GM10248 (cell line): ENCODE measurements at places on chromosomes 4 and X.

- no peak for DNase-seq
Observed at GRCh38 chrX:38881727-38882126, 80.5 kb downstream of the MID1IP1 start.

DNA sequence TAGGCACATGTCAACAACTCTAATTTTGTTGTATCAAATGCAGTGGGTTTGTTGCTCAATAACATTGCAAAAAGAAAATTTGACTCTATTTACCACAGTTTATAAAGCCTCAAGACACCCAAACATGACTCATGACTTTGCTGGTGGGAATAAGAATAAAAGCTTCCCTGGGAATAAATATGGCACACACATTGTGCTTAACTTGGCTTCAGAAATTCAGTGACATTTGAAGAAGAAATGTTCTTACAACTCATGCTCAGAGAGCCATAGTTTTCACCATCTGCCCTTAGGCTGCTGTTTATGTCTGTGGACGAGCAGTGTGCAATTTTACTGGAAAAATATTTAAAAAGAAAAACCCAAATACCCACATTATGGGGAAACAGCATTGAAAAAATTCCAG, 60.9 kb downstream of the SPATA18 start:
- no peak for DNase-seq

- DNase-seq: no peak
Observed at GRCh38 chr4:65635051-65635821, 35.1 kb downstream of the EPHA5 start.

- DNase-seq: no peak
Observed at GRCh38 chrX:129759576-129760061, 20.1 kb upstream of the SASH3 start.

GRCh38 chr4:145819853-145820181, 118.8 kb downstream of the ZNF827 start:
- DNase-seq: no peak

- DNase-seq: no peak
Observed at GRCh38 chr4:144688035-144688569, 42.1 kb downstream of the HHIP start.

GRCh38 chr4:159358226-159358625, 255.3 kb downstream of the RAPGEF2 start:
- DNase-seq: no peak

DNA sequence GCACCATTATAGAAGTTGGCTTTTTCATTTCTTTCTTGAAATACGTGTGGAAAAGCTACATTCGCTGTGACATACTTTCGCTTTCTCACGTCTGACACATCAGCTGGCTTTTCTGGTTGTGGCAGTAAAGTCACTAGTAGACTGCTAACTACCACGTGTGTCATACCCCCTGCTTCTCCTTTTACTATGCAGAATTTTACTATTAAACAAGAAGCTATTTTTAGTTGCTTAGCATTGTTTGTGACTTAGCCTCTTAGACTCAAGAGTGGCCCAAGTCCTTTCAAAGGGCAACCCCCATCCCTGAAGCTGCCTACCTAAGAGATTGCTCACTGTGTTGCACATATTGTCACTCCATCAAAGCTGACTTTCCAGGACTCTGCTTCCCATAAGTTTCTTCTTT, 2.1 kb upstream of the IL2 start:
- no peak for DNase-seq

DNA sequence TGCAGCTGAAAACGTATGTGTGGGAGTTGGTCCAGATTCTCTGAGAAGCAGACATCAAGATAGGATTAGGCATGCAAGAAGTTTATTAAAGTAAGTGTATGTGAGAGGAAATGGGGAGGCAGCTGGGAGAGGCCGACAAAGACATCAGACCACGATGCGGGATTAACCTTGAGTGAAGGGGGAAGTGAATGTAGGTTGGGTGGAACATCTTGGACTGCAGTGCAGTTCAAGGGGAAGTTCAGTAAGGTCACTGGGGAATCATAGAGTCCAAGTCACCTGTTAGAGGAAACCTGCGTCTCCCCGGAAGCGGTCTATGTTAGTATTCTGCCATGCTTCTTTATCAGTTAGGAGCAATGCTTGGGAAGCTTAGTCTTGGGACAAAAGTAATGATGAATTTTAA, 22.0 kb downstream of the CXCL8 start:
- no peak for DNase-seq

DNA sequence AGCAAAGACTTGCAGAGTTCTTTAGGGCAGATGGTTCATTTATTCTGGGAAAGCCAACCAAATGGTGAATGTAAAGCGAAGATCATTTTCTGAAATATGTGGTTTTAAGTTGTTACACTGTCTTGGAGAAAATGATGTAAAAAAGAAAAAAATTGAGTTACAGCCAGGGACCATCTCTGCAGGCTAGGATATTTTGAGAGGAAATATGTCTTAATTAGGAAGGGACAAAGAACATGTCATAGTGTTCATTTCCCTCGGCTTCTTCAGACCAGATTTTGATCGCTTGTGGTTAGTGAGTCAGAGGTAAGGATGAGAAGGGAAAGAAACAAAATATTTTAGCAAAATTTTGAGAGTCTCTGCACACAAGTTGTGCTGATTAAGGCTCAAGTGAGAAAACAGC, 59.0 kb upstream of the C1QTNF7 start:
- DNase-seq: no peak

DNA sequence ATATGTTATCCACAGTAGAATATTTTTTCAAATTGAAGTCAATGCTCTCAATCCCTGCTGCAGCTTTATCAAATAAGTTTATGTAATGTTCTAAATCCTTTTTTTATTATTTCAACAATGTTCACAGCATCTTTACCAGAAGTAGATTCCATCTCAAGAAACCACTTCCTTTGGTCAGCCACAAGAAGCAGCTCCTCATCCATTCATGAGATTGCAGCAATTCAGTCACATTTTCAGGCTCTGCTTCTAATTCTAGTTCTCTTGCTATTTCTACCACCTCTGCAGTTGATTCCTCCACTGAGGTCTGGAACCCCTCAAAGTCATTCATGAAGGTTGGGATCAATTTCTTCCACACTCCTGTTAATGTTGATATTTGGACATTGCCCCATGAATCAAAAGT, 2301.3 kb upstream of the TENM3 start:
- no peak for DNase-seq

- DNase-seq: peak; percentile 74
Observed at GRCh38 chr4:153127760-153128494, 76.3 kb upstream of the TRIM2 start.

DNA sequence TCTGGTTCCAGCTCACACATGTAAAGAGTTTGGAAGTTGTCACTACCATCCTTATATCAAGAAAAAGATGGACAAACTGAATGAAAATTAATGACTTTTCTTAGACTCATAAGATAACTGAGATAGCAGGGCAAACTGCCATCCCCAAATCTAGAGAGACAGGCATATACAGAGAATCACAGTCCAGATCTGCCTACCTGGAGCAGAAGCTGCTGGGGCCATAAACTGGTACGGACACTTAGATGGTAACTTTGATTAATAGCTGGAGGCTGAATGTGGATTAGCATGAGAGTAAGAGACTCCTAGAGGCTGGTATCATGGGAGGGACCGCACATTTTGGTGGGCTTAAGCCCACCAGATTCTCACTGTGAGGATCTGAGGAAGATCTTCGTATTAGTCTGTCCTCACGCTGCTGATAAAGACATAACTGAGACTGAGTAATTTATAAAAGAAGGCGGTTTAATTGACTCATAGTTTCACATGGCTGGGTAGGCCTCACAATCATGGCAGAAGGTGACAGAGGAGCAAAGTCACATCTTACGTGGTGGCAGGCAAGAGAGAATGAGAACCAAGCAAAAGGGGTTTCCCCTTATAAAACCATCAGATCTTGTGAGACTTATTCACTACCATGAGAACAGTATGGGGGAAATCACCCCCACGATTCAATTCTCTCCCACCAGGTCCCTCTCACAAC, 10.8 kb upstream of the POLA1 start:
- DNase-seq: no peak

GRCh38 chr4:150609131-150609530, 27.2 kb downstream of the MAB21L2 start:
- DNase-seq: no peak

DNA sequence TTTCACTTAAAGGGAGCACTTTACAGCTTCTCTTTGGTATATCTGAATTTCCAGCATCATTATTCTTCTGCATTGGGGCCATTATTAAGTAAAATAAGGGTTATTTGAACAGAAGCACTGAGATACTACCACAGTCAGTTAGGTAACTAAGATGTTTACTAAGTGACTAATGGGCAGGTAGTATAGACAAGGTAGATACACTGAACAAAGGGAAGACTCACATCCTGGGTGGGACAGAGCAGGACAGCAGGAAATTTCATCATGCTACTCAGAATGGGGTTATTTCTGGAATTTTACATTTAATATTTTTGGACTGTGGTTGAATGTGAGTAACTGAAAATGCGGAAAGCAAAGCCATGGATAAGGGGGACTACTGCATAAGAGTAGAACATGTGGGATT, 316.0 kb downstream of the CCSER1 start:
- no peak for DNase-seq

- no peak for DNase-seq
Observed at GRCh38 chr4:165381821-165382373, 3.1 kb downstream of the CPE start.

DNA sequence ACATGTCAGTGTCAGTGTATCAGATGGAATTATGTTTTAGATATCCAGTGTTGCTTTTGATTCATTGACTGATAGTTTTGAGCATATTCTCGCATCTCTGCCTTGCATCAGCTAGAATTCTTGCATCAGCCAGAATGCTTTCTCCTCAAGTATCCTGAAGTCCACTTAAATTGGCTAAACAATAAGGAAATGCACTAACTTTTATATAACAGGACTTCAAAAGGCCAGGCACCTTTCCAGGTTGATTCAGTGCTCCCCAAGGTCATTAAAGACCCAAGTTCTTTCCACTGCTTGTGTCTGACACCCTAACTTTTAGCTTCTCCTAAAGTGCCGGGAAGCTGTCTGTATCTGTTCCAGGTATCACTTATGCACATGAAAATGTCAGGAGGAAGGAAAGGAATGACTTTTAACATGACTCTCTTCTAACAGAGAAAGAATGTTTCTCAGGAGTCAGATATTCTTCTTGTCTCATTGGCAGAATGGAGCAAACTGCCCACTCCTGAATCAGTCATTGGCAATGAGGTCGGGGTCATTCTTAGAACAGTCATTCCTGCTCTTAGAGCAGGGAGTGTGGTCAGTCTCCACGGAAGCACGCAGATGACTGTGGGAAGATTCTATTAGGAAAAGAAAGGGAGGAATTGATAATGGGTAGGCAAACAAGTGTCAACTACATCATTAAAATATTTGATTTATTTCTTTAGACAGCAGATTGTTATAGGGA, 92.9 kb upstream of the TLL1 start:
- DNase-seq: no peak

DNA sequence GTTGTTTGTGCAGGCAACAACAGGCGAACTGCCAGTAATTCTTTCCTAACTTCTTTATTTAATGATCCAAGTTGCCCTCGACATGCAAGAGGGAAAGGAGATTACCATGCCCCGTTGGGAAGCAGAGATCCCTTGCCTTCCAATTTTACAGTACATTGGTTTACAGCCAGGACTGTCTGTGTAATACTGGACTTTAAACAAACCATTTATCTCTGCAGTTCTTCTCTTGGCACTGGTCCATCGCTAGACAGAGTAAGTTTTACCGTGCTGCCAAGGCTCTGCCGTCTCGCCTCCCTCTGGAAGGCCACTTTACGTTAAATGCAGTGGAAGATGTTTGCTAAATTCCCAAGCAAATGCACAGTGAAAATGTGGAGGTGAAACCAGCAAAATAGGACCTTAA, 660.3 kb upstream of the PRKX start:
- DNase-seq: no peak

GRCh38 chr4:7254736-7255487, 62.6 kb downstream of the SORCS2 start:
- DNase-seq: peak; percentile 60

DNA sequence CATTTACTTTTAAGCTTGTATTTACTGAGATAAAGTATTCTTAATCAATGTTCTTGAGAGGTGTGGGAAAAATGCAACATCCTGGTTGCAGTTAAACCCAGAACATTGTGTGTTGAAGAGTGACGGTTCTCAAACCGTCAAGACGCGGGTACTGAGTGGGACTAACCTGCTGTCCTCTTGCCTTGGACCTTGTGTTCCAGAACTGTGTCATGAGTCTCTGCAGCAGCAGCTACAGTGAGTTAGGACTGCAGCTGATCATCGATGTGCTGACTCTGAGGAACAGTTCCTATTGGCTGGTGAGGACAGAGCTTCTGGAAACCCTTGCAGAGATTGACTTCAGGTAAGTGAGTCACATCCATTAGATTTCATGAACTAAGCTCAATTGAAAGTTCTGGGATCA, 59.7 kb downstream of the HTT start:
- DNase-seq: no peak

DNA sequence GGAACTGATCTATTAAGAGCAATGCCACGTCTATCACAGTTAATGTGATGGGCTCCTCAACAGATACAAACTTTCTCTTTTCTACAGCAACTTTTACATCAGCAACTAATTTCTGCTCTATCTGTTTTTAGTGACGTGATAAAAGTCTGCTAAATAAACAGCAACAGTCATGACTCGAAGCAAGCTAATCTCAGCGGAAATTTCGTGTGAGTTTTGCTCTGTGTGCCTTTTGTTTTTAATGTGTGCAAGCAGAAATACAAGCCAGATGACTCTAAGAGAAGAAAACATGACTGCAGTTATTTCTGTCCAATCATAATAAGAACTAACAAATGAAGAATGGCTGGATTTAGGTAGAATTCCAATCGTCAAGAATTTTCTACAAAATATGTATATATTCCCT, 214.3 kb downstream of the LDB2 start:
- no peak for DNase-seq

DNA sequence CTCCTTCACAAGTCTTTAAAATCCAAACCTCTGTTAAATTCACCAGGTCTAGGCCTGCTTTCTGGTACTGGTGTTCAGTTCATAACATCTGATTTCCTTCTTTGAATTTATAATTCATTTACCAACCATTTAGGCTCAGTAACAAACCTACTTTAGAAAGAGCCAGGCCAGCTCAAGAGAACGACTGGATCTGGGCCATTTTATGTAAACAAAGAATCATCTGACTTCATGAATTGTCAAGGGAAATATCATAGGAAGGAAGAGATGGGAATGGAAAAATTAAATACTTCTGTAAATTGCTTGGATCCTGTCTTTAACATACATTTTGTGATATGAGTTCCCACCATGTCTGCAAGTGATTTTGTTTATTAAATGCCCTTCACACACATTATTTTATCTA, 36.5 kb downstream of the DCHS2 start:
- no peak for DNase-seq

DNA sequence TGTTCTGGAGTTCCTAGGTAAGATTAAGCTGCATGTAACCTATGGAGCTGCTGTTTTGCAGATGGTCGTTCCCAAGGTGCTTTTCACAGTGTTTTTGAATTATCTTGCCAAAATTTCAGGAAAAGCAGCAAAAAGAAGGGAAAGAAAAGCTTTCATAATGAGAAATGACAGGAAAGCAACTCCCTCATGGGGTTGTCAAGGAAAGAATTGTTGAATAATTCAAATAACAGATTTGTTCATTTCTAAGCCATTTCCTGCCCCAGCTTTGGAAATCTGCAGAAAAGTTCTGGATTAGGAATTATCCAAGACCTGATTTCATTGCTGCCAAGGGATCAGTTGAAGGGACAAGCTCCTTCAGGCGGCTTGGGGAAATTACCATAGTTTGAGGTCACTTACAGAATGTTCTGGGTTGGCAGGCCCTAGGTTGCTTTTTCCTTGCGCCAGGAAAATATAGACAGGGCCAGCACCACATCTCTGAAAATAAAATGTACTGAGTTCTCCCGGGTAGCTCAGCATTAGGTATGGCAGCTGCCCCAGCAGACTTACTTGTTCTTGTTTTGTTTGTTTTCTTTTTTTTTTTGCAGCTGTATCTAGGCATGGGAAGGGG, 354.7 kb downstream of the STIM2 start:
- DNase-seq: no peak
